ENCODE measurements at places on chromosomes 16 and 17.

DNA sequence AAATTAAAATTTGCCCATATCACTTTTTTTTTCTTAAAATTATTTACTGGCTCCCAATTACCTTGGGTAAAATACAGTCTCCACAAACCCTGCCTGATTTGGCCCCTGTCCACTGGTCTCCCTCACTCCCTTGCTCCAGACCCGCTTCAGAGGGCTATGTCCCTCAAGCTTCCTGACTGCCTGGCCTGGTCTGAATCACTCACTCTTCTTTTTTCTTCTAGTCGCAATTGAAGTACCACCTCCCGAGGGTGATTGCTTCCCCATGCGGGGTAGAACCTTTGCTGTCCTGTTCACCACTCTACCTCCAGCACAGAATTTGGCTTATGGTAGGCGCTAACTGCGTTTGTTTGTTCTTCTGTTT lies 598 bp upstream of the PGAP3 start:
- no peak for DNase-seq

DNA sequence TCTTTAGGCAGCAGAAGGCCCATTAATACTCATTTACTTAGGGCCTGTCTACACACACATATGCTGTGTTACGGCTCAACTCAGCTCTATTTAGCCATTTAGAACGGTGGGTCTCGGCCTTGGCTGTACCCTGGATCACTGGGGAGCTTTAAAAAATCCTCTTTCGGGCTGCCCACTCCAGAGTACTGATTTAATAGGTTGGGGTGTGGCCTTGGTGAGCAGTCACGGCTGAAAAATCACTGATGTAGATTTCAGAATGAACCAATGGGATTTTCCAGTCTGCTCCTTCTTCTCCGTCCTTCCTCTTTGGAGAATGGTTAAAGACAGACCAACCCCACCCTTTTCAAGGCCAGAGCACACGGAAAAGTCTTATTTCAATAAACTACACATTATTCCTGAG lies 223.5 kb downstream of the CCDC182 start:
- DNase-seq = peak; percentile 50

DNA sequence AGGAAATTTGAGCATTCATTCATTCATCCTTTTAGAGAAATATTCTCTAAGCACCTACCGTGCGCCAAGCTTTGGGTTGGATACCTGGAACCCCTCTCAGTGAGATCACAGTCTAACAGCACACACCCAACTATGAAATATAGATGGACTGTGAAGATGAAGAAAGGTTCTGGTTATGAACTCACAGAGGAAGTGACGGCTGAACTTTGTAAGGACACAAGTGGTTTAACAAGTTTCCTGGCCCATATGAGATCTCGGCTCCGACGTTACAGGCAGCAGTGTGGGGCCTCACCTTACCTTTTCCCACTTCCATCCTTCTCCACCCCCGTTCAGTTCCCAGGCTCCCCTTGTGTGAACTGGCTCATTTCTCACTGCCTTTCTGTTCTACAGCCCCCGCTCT lies 406.2 kb downstream of the MAF start:
- DNase-seq = no peak

DNA sequence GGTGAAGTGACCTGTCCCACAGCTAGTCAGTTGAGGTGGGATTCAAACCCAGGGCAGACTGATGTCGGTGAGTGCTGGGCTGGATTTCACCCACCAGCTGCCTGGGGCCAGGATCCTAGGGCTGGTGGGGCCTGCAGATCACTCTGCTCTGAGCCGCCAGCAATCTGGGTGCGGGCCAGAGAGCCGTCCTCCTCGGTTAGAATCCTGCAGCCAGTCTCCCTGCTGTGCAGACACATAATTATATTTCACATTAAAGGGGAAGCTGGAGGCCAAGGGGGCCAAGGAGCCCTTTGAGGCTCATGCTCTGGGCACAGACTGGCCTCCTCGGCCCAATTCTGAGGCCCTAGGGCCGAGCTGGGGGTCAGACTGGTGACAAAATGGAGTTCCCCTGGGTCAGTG lies 996 bp upstream of the KCNJ12 start:
- no peak for DNase-seq

DNA sequence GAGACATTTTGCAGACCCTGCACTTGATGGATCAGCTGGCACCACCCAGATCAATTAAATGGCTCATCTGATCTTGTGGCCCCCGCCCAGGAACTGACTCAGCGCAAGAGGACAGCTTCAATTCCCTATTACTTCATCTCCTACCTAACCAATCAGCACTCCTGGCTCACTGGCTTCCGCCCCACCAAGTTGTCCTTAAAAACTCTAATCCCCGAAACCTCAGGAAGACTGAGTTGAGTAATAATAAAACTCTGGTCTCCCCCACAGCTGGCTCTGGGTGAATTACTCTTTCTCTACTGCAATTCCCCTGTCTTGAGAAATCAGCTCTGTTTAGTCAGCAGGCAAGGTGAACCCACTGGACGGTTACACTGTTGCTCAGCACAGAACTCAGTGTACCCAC lies 23.6 kb downstream of the SPPL2C start:
- DNase-seq = no peak

DNA sequence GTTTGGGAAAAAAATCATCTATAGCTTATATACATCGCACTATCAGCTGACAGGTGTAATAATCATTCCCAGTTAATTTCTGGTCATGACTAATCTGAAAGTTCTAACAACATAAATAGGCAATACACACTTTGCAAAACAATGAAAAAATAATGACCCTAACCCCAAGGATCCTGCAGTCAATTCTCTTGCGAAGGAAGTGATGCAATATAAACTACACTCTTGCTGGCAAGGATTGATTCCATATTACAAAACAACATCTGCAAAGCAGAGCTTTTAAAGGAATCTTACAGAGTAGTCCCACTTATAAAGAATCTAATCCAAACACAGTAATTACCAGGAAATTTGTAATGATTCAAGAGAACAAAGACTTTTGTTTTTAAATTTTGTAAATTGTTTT lies 73.4 kb downstream of the MYO1D start:
- DNase-seq = no peak

GRCh38 chr17:40514013-40514875 lies 12.8 kb upstream of the TNS4 start:
- DNase-seq = no peak
